ENCODE measurements at places on chromosomes 1 and 21. TPM values are rescaled to one million over a fixed set of nuclear protein-coding genes. Genes with fewer than 3 reads are reported as not detected.
A peak's percentile ranks its signal among the peaks of the same experiment; 100 is the strongest.

Gene USH2A
- total RNA-seq, result 1.5 TPM

Gene AK2
- total RNA-seq, result 121 TPM

Gene CD48
- total RNA-seq, result 2.7 TPM

Gene GBP1
- total RNA-seq, result 5.5 TPM

Gene MYOC
- 2.4 TPM for total RNA-seq

Gene TGFBR3
- total RNA-seq, result 27.5 TPM

Gene SERTAD4
- 4.2 TPM for total RNA-seq

DNA sequence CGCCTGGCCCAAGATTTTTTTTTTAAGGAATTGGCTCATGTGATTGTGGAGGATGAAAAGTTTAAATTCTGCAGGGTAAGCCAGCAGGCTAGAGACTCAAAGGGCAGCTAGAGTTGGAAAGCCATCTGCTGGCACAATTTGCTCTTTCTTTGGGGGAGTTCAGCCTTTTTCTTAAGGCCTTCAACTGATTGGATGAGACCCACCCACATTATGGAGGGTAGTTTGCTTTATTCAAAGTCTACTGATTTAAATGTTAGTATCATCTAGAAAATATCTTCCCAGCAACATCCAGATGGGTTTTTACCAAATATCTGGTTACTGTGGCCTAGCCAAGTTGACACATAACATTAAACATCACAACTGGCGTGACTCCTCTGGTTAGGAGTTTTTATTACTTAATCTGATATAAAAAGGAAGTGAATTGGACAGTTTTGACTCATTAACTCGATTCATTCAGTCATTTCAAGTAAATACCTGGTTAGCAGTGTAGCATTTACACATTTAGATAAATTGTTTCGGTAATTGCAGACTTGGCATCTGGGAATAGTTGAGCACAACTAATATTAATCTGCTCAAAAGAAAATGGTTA is 12.4 kb downstream of the HOOK1 start:
- no peak for DNase-seq

- DNase-seq, result no peak
These were observed 12.6 kb upstream of the KLF18 start for GRCh38 chr1:44154049-44154448.

DNA sequence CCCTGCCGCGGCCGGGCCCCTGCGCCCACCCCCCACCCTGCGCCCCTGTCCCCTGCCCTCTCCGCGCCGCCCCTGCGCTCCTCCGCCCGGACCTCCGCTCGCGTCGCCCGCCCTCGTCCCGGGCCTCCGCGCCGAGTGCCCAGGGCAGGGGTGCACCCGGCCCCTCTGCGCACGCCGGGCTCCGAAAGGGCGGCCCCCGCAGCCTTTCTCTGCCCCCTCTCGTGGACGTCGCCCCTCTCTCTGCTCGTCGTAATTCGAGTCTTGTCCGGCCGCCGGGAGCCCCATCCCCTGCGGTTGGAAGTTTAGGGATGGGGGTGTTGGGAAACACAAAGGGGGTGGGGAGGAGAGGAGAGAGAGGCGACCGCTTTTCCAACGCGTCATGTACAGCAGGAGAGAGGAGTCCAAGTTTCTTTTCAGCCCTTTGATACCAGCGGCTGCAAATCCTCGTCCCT is 407 bp downstream of the GALNT2 start:
- DNase-seq, result no peak

- DNase-seq, result no peak
These were observed 22.3 kb downstream of the RCOR3 start for GRCh38 chr1:211281320-211282022.

- DNase-seq, result no peak
These were observed 27.5 kb downstream of the RGS8 start for GRCh38 chr1:182656842-182657397.

GRCh38 chr1:237760951-237761350 is 129.8 kb downstream of the ZP4 start:
- DNase-seq, result no peak

GRCh38 chr1:54859700-54860391 is 27.1 kb downstream of the DHCR24 start:
- DNase-seq, result no peak

DNA sequence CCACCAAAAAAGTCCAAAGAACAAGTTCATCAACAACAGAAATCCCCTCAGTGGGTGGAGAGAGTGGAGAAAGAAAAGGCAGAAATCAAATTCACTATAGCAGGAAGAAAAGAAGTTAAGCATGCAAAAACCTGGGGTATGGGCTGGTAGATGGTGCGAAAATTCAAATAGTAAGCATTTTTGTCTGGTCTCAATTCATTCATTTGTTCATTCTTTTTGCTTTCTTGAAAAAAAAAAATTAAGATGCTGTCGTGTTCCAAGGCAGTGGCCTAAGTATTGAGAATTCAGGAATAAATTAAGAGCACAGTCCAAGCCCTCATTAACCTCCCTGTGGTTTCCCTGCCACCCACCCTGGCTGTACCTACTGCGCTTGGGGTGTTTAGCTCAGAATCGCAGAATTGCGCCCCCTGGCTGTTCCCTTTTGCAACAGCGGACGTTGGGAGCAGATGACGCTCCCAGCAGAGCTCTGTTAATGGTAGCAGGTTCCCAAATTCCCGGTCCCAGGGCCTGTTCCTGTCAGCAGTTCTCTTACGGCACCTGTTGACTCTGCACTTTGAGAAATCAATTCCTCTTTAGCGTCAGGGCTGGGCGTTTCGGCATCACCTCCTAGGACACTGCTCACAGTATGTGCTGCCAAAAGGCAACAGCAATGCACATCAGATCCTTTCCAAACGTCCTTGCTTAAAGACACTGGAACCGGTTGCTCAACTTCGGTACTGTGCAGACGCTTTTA is 34.0 kb upstream of the SSX2IP start:
- no peak for DNase-seq

DNA sequence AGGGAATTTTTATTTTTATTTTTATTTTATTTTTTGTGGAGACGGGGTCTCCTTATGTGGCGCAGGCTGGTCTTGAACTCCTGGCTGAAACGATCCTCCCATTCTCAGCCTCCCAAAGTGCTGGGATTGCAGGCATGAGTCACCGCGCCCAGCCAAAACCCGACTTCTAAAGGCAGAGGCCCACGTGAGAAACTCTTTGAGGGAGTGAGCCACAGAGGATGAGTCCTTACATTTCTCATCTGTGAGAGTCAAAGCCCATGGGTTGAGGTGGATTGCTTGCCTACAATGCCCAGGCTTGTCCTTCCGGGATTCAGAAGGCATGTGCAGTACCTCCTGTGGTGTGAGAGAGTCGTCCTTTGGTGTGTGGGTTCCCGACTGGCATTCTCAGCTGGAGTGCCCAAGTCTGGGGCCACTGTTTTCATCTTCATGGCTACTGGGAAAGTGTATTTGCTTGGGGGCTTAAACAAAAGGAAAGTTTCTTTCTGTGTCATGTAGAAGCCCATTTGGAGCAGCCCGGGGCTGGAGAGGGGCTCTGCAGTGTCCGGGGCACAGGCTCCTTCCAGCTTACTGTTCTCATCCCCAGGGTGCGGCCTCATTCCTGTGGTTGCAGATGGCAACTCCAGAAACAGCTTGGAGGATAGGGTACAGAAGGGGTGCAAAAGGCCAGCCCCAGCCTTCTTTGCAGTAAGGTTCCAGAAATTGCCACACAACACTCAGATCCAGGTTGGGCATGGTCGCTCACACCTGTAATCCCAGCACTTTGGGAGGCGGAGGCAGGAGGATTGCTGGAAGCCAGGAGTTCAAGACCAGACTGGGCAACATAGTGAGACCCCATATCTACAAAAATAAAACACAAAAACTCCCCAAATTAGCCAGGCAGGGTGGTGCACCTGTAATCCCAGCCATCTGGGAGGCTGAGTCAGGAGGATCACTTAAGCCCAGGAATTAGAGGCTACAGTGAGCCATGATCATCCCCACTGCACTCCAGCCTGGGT is 29.4 kb upstream of the CSF3R start:
- no peak for DNase-seq

- peak; percentile 67 for DNase-seq
These were observed 84.7 kb downstream of the PDE9A start for GRCh38 chr21:42737951-42738590.

DNA sequence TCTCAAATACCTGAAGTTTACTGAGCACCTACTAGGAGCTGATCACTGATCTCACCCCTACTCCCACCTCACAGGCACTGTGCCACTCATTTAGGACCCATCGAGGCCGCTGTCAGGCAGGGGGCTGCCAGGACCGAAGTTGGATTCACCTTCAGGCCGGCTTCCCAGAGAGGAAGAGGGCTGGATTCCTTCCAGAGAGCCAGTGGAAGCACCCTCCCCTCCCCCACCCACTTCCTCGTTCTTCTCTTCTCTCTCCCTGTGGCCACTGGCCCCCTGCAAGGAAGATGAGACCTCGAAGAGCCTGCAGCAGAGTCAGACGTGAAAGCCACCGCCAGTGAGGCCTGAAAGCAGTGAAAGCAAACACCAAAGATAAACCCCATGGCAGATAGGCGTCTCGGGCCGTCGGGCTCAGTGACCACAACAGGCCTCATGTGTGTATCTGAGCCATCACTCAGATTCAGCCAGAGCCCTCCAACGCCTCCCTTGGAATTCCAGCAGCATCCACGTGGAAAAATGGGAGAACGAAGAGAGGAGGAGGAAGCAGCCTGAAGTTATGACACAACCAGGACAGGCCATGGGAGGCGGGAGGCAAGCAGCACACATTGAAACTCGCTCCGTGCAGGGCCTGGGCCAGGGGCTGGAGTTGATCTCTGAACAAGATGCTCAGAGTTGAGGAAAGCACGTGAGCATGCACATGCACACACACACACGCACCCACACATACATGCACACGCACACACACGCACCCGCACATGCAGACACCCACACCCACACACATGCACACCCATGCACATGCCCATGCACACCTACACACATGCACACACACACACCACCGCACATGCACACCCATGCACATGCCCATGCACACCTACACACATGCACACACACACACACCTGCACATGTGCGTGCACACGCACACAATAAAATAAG is 6.2 kb upstream of the AGTRAP start:
- no peak for DNase-seq

DNA sequence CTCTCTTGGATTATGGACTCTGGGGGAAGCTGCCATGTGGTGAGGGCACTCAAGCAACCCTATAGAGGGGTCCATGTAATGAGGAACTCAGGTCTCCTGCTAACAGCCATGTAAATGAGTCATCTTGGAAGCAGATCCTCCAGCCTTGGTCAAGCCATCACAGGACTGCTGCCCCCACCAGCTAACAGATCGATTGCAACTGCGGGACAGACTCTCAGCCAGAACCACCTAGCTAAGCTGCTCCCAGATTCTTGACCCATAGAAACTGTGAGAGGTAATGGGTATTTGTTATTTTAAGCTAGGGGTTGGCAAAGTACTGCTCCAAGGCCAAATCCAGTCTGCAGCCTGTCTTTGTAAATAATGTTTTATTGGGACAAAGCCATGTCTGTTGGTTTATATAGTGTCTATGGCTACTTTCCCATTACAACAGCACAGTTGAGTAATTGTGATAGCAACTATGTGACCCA is 27.6 kb upstream of the MAP3K7CL start:
- DNase-seq, result no peak

DNA sequence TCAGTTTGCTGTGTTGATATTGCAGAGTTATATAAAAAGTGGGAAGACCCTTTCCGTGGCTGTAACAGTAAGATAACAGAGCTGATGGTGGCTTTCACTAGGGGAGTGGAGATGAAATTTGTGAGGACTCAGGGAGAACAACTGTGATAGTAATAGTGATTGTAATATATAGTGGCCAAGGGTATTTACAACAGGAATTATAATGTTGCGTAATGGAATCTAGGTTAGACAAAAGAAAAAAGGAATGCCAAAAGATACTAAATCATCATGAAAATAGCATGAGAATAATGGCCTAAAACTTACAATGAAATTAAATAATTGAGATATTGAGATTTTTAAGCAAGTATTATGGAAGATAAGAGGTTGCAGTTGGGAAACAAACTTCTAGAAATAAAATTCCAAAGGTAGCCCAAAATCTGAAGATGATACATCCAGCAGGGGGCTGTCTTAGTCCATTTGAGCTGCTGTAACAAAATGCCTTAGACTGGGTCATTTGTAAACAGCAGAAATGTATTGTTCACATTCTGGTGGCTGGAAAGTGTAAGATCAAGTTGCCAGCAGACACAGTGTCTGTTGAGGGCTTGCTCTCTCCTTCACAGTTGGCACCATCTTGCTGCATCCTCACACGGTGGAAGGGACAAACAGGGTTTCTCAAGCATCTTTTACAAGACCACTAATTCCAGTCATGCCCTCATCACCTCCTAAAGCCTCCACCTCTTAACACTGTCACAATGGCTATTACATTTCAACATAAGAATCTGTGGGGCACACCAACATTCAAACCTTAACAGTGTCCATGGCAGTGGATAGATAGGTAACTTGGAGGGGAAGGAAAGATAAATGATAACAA is 711.2 kb downstream of the MRPL39 start:
- no peak for DNase-seq

DNA sequence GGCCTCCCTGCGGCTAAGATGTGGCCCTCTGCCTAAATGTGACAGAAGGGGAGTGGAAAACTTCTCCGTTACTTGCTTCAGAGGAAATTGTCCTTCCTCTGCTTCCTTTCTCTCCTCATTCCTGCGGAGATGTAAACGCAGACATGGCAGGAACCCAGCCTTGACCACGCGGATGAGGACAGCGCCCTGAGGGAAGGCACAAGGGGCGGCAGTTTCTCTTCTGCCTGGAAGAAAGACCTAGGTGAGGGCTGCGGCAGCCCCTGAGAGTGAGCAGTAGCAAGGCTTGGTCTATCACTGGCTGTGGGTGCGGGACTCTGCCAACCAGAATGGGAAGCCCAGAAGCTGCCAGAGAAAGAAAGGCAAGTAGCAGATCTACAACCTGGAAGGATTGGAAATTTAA is 14.0 kb upstream of the CTPS1 start:
- DNase-seq, result no peak

GRCh38 chr1:110203021-110203661 is 7.0 kb upstream of the KCNC4 start:
- DNase-seq, result peak; percentile 67

DNA sequence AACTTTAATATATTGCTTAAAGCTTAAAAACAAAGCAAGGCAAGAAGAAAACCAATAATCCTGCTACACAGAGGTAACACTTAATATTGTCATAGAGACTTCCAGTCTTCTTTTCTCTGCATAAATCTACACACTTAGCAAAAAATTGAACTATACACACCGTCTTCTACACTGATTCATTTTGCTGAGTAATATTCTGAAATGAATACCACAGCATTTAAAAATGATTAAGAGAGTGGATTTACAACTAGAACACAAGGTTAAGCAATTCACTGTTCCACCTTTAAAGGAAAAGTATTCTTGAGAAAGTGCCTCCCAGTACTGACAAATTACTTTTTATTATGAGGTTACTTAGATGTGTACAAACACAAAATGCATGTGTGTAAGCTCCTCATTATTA is 22.2 kb upstream of the ITPKB start:
- DNase-seq, result no peak

GRCh38 chr1:19683351-19683750 is 18.7 kb downstream of the HTR6 start:
- DNase-seq, result no peak
